Activated naive CD4-positive, alpha-beta T cell treated with anti-CD3 and anti-CD28 coated beads, Interleukin-2, amount 50 U/mL, for 16 hours (primary cell): ENCODE measurements at places on chromosomes 12 and 14.

DNA sequence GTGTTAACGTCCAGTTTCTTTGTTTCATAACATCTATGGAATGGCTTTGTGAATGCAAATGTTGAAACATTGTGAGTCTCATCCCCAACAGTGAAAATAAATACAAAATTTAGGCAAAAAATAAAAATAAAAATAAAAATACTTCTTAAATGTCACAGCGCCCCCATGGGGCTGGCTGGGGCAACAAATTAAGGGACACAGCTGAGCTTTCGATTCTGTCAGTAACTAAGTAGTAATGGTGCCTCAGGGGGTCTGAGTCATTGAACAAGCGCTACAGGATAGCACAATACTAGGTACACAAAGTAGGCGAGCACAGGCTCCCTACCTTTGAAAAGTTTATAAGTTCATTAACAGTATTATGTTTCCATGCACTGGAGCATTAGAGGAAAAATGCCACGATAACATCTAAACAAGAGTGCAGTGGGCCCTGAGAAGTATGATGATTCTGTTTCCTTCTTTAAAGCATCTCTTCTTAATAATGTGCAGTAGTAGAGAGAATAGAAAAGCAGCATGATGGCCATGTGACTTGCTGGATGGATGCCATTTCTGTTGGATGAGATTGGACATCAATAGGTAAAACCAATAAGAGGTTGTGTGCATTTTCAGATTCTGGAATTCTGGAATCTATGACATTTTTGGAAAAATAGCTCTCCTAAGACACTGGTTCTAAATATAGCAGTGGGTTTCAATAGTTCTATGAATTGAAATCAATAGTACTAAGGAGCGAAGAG is 667.2 kb downstream of the DIO2 start:
- DNase-seq = no peak

GRCh38 chr12:57111031-57111734 is at the start of gene STAT6:
Gene STAT6, minus strand, starts transcription at chr12:57111362. Its CDS starts 3,084 bp downstream, at chr12:57108278.
- DNase-seq = peak; percentile 78

DNA sequence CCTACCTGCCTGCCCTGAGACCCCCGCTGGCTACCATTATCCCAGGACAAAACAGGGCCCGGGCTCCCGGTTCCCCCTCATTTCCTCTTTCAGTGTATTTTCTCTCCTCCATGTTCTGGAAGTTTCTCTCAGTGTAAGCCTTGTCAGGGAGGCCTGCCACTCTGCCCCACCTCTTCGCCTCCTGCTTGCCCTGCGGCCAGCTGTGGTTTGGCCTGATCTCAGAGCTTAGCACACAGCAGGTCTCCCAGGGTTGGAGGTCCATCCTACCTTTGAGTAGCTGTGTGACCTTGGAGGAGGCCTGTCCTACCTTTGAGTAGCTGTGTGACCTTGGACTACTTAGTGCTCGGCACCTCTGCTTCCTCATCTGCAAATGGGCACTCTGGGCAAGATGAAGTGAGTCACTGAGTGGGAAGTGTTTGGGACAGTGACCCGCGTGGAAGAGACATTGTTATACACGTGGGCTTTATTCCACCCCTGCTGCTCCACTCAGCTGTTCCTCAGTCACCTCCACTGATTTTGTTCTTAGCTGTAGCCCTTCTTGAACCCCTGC is 212.7 kb downstream of the ZFP36L1 start:
- no peak for DNase-seq

GRCh38 chr12:123050331-123050831 is 69.9 kb downstream of the ARL6IP4 start:
- no peak for DNase-seq

- DNase-seq = no peak
These were observed 269.7 kb downstream of the RAD51B start for GRCh38 chr14:68089146-68089731.

- no peak for DNase-seq
These were observed 591 bp upstream of the IRF9 start for GRCh38 chr14:24160499-24160849.

DNA sequence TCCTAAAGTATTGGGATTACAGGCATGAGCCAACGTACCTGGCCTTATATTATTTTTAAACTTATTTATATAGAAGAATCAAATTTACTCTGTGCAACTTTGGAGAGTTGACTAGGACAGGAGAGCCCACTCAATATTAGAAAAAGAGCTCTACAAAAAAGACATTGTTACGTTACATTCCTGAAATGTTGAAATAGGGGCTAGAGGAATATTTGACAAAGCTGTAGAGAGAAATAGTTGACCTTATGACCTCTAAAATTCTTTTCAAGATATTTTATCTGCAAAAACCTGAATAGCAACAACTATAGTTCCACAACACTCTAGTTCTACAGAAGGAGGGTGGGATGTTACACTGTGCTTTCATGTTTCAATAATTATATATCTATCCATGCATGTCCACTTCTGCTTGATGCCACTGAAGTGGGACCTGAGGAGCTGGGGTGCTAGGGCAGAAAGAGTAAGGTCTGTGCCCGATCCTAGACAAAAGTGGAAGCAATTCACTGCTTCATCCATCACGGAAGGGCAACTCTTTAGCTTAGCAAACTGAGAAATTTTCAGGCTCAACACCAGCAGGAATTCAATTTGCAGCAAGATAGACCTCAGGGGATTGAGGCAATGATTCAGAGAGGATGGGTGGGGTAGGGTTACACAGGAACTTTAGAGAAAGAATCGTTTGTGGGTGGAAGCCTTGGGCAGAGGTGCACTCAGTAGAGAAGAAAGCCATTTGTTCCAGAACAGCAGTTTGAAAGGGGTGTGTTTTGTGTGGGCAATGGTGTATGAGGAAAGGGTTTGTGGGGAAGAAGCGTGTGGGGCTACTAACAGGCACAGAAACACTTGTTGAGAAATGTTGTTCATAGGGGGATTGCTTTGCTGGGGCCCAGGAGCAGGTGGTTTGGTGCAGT is 16.0 kb upstream of the RNASE10 start:
- DNase-seq = no peak

DNA sequence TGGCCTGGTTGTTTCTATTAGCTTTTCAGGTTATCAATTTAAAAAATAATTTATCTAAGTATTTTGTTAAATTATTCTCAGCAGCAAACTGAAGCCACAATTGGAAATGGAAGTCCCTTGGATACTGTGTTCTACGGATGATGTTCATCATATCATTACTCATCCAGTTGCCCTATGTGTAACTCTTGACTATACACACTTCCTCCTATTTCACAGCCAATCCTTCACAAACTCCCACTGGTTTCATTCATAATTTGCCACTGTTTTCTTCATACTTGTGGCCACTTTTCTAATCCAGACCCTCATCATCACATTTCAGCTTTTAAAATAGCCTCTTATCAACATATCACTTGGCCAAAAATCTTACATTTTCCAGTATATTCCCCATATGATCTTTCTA is 84.0 kb downstream of the CATSPERB start:
- no peak for DNase-seq

GRCh38 chr12:6297170-6297569 is 13.3 kb upstream of the PLEKHG6 start:
- no peak for DNase-seq

GRCh38 chr14:99546234-99546879 is 57.6 kb downstream of the CCDC85C start:
- DNase-seq = no peak

DNA sequence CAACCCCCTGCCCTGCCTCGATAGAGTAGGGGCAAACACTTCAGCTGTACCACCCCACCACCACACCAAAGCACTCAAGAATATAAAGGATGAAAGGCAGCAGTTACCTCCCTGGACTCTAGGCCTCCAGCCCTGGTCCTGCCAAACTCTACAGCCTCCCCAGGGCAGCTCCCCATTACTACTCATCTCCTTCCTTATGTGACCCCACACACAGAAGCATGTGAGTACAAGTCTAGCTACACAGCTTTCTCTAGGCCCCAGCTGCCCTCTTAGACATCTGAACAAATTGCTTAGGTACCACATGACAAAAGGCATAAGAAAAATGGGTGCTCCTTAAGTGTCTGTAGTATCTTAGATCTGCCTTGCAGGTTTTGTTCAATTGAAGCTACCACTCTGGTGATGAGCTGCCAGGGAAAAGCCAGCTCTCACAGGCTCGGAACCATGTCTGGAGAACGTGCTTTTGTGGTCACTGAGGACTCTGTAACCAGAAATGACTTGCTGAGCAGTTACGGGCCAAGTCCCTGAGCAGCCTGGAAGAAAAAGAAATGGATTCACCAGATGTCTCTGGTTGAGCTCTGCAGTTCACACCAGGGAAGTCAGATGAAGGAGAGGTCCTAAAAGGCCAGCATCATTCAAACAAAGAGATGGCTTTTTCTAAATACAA is 32.8 kb downstream of the FMNL3 start:
- DNase-seq = no peak

GRCh38 chr14:77889971-77890442 is 90.1 kb downstream of the ADCK1 start:
- DNase-seq = no peak

- DNase-seq = no peak
These were observed 610 bp upstream of the KMT2D start for GRCh38 chr12:49061157-49061650.

DNA sequence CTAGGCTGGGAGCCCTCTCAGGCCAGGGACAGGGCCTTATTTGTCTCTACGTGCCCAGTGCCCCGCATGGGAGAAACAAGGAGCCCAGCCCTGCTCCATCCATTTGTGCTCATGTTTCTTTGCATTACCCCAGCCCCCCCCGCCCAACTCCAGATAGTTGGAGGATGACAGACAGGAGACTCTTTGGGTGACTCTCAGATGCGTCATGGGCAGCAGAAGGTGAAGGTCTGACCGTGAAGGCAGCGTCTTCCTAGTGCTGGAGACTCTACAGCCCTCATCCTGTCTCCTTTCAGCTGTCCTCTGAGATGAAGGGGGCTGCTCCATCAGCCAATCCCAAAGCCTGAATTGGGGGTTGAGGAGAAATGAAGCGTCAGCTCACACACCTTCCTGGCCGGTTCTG is 283 bp upstream of the PSMB11 start:
- DNase-seq = no peak
